CD4-positive, alpha-beta T cell treated with Interleukin-6 for 4 hours (primary cell): ENCODE measurements at places on chromosomes 16 and 17.
A peak's percentile ranks its signal among the peaks of the same experiment; 100 is the strongest.

DNA sequence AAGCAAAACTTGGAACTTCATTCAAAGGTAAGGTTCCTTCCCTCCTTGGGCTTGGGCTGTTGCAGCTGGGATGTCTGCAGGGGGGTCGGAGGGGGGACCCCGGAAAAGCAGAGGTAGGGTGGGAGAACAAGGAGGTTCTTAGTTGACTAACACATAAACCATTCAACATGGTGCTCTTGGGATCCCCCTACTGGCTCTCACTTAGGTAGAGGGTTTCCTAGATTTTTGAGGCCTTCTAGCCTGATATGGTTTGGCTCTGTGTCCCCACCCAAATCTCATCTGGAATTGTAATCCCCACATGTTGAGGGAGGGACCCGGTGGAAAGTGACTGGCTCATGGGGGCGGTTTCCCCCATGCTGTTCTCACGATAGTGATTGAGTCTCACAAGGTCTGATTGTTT, 93.9 kb downstream of the RGS9 start:
- DNase-seq, result no peak

- DNase-seq, result no peak
These were observed 1.4 kb upstream of the KRT19 start for GRCh38 chr17:41529491-41529915.

- peak; percentile 43 for DNase-seq
These were observed 7.6 kb downstream of the UBALD2 start for GRCh38 chr17:76272541-76273444.

DNA sequence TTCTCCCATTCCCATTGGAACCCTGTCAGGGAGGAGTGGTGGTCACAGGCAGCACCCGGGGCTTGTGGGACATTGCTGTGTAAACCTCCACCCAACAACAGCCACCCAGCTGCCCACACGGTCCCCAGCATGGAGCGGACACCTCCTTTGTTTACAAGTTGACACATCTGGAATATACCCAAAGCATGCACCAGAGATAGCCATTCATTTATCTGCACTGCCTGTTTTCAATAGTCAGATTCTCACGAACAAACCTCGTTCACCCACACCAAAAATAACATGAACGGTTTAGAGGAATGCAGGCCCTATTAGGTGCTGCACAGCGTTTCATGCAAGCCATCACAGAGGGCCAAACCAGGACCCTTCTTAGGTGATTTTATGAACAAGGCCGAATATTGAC, 244.8 kb downstream of the FOXL1 start:
- no peak for DNase-seq

- DNase-seq, result no peak
These were observed 12.9 kb downstream of the PRSS22 start for GRCh38 chr16:2845116-2845515.

DNA sequence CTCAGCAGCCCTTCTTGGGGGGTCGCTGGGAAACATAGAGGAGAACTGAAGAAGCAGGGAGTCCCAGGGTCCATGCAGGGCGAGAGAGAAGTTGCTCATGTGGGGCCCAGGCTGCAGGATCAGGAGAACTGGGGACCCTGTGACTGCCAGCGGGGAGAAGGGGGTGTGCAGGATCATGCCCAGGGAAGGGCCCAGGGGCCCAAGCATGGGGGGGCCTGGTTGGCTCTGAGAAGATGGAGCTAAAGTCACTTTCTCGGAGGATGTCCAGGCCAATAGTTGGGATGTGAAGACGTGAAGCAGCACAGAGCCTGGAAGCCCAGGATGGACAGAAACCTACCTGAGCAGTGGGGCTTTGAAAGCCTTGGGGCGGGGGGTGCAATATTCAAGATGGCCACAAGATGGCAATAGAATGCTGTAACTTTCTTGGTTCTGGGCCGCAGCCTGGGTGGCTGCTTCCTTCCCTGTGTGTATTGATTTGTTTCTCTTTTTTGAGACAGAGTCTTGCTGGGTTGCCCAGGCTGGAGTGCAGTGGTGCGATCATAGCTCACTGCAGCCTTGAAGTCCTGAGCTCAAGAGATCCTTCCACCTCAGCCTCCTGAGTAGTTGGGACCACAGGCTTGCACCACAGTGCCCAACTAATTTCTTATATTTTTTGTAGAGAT, 3.4 kb downstream of the STH start:
- DNase-seq, result peak; percentile 77

DNA sequence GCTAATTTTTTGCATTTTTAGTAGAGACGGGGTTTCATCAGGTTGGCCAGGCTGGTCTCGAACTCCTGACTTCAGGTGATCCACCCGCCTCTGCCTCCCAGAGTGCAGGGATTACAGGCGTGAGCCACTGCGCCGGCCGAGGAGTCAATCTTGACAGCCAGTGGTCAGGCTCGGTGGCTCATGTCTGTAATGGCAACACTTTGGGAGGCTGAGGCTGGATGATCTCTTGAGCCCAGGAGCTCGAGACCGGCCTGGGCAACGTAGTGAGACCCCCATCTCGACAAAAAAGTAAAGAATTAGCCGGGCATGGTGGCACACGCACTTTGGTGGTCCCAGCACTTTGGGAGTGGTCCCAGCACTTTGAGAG, 608 bp upstream of the PGS1 start:
- DNase-seq, result no peak

GRCh38 chr17:63716426-63716825, 16.5 kb upstream of the LIMD2 start:
- no peak for DNase-seq

GRCh38 chr16:280005-280460, 358 bp upstream of the ARHGDIG start:
- DNase-seq, result no peak

DNA sequence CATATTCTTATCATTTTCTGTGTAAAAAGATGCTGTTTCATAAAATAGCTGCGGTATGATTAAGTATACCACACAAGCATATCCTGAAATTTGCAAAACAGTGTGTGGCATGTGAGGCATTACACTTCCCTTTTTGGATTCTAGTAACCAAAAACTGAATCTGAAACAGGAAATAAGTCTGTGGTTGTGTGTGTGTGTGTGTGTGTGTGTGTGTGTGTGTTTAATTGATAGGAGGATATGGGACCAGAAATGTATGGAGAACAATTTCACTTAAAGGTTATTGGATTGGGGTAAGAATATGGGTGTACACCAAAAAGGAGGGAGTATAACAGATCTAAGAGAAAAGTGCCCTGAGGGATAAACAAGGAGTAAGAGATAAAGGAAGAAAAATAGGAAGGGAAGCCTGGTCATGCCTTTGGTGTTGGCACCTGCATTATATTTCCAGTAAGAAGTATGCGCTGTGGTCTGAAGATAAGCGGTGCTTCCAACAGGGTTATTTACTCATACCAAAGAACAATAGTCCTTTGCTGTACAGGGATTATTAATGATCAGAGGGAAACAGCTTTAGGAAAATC, 4.0 kb downstream of the LYRM1 start:
- DNase-seq, result peak; percentile 54

DNA sequence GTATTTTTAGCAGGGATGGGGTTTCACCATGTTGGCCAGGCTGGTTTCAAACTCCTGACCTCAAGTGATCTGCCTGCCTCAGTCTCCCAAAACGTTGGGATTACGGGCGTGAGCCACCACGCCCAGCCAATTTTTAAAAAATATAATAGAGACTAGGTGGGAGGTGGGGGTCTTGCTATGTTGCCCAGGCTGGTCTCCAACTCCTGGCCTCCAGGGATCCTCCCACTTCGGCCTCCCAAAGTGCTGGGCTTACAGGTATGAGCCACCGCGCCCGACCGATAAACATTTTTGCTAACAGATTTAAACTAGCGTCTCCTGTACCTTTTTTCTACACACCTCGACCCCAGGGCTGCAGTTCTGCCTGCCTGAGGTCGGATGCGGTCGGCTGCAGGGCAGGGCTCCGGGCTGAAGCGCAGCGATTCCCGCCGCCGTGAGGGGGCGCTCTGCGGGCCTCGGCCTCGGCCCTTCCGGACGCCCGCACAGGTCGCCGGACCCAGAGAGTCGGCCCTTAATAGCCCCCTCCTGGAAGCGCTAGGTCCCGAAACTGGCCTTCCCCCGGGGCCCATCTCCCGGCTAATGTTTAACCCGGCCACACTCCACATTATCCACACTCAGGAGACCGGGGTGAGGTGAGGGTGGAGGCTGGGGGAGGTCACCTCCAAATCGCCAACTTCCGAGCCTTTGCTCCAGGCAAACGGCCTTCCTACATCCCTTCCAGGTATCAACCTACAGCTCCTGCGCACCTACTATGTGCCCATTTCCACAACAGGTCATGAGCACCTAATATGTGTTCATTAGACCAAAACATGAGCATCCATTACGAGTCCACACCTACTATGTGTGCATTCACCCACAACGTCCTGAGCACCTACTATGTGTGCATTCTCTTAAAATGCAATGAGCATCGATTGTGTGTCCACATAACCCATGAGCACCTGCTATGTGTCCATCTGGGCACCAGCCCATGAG, 2.0 kb upstream of the GLIS2 start:
- peak; percentile 15 for DNase-seq
